ENCODE measurements at places on chromosomes 1 and 21.

DNA sequence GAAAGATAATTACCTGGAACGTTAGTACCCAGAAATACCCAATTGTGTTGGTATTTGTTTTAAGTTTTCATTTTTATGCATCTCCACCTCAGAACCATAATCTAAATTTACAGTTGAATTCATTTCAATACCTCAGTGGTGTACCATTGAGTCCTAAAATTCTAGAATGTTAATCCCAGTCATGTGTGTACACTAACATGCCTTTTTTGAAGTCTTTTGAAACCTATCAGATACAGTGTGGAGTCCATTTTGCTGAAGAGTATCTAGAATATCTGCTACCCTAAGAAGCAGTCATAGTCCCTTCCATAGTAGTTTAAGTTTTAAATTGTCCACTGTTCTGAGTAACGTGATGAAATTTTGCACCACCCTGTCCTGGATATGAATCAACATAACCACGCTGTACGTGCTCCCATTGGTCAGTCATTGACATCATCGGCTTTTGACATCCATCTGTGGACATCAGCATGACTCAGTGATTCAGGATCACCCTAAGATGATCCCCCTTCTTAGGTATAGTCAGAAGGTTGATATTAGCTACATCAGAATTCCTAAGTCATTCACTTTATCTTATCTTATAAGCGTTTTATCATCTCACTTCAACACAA lies 7.5 kb upstream of the ASH1L start:
- no peak for DNase-seq

DNA sequence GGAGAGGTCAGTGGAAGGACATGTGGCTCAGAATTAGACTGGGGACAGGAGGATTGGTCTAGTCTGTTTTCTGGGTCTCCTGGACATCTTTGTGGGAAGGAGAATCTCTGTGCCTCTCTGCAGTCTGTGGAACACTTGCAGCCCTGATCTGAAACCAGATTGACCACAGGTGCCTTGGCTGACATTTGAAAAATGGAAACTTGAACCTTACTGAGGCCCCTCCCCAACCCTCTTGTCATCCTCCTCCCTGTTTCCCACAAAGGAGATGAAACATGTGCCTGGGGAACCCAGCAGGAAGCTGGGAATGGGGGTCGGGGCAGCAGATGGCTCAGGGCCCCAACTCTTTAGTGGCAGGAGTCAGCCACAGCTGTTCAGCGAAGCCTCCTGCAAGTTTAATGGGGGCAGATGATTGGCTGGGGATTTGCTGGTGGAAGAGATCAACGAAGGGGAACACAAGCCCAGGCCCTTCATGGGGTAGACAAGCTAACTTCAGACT lies 18.1 kb downstream of the VASH2 start:
- no peak for DNase-seq

DNA sequence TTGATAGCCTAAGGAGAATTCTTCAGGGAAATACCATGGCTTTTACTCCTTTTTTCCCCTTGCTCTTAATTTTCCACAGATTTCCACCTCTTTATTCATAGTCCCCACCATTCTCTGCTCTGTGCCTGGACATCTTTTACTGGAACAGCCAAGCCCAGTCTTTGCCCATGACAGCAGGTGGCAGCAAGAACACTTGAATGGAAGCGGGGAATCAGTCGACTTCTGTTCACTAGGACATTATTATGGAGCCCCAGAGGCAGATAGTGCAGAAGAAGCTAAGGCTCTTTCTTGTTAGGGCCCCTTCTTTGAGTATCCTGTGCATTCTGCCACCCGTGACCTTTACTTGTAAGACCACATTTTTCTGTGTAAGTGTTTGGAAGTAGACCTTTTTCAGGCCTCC lies 6.3 kb downstream of the OR14I1 start:
- DNase-seq: no peak

DNA sequence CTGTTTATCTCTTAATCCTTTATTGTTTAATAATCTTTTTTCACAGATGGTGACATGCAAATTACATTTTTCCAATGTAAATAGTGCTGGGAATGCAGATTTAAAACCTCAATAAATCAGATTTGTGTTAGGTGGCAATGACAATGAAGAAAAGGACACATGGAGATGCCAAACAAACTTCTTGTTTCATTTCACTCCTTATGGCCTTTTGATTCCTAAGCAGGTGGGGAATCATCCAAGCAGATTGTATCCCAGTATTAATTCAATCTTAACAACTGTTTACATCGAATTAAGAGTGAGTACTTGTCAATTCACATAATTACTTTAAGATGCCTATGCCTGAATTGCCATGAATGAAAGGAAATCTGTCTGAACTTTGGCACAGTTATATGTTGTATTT lies 98.9 kb upstream of the RGS18 start:
- DNase-seq: no peak

GRCh38 chr1:97796711-97797110 lies 124.1 kb downstream of the DPYD start:
- DNase-seq: no peak

GRCh38 chr21:34836933-34837505 lies 168.2 kb downstream of the CLIC6 start:
- no peak for DNase-seq

DNA sequence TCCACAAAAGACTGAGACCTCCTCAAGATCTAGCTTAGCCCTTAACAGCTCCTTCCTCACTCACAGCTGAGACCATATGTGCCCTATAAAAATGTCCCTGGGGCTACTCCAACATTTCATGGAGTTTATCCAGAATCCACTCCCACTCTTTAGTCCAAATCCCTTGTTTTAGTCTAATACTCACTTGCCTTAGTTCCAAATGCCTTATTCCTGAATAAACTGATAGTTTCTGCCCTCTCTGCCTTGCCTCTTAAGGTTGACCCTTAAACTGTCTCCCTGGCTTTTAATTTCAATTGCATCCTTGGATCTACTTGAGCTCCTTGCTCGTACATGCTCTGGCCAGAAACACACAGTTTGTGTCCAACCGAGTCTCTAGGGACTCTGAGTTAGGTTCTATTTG lies 47.3 kb upstream of the LYPLAL1 start:
- no peak for DNase-seq

DNA sequence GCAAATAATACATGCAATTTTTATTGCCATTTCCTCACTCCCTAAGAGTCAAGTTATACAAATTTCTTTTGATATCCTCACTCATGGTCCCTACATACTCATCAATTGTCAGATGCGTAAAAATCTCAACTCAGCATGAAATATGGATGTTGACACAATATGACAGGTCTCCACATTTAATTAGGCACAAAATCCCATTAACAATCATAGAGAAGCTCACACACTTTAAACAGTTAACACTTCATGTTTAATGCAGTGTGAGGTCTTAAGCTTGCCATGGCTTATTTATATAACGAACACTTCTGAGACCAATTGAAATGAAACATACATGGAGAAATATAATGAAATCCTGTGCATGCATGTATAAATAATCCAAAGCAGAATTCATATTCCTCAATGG lies 58.6 kb downstream of the GREM2 start:
- DNase-seq: no peak

DNA sequence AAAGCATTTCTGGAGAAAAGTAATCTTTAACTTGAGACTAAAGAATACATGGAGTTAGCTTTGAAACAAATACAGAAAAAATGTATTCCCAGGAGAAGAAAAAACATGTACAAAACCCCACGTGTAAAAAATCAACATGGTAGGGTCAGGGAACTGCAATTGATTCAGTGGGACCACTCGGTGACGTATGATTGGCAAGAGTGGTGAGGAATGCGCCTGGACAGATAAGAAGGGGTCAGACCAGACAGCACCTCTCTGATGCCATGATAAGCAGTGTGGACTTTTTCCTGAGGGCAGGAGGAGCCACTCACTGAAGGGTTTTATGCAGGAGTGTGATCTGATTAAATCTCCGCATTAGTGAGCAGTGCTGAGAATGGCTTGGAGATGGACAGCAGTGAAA lies 142.5 kb downstream of the DAB1 start:
- no peak for DNase-seq

- DNase-seq: no peak
Measured at GRCh38 chr1:39132505-39133339, 71.8 kb upstream of the MACF1 start.

- DNase-seq: no peak
Measured at GRCh38 chr1:245583575-245584330, 429.0 kb downstream of the KIF26B start.

DNA sequence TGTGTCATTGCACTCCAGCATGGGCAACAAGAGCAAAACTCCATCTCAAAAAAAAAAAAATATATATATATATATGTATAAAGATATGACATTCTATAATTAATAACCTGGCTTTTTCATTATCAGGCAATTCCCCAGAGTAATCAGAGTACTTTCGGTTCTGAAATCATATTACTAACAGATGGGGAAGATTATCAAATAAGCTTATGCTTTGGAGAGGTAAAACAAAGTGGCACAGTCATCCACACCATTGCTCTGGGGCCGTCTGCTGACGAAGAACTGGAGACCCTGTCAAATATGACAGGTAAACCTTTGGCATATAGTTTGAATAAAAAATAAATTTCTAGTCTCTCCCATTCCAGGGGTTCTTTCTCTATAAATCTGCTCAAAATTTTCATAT lies 58.5 kb upstream of the SH3GLB1 start:
- DNase-seq: no peak

DNA sequence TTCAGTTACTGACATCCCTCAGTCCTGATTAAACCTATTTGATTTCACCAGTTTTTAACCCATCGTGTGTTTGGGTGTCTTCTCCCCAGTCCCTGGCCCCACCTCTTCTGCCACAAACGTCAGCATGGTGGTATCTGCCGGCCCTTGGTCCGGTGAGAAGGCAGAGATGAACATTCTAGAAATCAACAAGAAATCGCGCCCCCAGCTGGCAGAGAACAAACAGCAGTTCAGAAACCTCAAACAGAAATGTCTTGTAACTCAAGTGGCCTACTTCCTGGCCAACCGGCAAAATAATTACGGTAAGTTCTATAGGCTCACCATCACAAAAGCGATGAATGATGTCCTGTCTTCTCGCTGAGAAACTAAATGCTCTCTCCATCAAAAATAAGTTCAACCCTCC lies 28.7 kb downstream of the NBPF3 start:
- no peak for DNase-seq

DNA sequence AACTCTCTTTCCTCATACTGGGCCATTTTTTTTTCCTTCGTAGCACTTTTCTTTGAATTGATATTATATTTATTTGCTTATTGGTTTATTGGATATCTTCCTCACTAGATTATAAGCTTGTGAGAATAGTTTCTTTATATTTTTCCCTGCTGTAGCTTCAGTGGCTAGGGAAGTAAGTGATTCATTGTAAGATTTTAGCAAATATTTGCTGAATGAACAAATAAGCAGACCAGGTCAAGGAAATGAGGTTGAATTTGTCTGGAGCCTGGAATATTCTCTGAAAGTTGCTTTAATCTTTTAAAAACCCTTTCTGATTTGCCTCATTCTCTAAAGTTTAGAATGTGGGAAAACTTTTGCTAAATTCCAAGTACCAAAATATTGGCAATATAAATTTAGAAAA lies 80.2 kb downstream of the RABGAP1L start:
- no peak for DNase-seq

DNA sequence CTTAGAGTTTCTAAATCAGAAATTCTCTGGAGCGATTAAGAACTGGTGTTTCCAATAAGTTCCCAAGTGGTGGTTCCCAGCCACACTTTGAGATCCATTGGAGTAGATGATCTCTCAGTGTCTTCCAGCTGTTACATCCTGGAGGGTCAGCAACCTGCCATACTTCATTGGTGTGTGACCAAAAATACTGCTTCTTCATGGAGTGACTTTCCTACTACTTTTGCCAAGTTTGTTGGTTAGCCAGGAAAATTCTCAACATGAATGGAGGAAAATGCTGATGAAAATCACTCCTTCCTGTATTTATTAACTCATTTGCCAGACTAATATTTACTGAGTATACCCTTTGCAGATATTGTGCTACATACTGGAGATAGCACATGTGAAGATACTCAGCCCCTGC lies 186.1 kb downstream of the FGGY start:
- no peak for DNase-seq

GRCh38 chr1:17922833-17923232 lies 167.7 kb downstream of the ACTL8 start:
- DNase-seq: no peak

DNA sequence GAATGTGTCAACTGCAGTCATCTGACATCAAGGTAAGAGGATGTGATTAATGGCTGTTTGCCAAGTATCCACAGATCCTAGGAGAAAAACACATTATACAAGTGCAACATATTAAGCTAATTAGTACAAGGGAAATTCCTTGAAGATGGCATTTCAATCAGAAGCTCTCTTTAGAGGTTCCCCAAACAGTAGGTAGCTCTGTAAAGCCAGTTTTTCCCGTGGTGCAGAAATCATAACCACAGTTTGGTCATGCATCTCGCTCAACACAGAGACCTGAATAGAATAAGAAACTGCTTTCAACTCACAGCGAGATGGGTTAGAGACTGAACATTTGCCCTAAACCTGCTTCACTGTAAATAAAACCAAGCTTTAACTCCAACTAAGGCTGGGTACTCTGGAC lies 230.5 kb upstream of the CAMK1G start:
- DNase-seq: no peak

- no peak for DNase-seq
Measured at GRCh38 chr1:7427605-7428300, 343.3 kb upstream of the VAMP3 start.

GRCh38 chr1:152622803-152623202 lies at the start of gene LCE3A:
Gene LCE3A (minus strand): TSS chr1:152623103. CDS start chr1:152623103, 0 bp downstream.
- DNase-seq: no peak

DNA sequence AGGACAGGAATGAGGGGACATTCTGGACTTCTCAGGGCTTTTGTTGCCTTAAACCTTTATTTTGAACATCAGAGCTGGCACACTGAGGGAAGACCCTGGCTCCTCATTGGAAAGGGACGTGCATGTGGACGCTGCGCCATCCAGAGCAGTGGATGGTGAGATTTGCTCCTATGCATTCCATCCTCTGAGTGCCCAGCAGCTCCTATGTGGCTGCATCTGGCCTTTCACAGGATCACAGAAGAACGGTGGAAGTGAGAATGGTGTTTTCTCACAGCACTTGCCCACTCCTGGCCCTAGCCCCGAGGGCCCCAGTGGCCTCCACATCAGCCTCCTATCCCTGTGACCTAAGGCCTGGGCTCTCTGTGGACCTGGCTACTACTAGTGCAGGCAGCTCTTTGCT lies 20.6 kb upstream of the CCDC190 start:
- no peak for DNase-seq

GRCh38 chr1:61253912-61254633 lies 171.7 kb downstream of the NFIA start:
- no peak for DNase-seq

DNA sequence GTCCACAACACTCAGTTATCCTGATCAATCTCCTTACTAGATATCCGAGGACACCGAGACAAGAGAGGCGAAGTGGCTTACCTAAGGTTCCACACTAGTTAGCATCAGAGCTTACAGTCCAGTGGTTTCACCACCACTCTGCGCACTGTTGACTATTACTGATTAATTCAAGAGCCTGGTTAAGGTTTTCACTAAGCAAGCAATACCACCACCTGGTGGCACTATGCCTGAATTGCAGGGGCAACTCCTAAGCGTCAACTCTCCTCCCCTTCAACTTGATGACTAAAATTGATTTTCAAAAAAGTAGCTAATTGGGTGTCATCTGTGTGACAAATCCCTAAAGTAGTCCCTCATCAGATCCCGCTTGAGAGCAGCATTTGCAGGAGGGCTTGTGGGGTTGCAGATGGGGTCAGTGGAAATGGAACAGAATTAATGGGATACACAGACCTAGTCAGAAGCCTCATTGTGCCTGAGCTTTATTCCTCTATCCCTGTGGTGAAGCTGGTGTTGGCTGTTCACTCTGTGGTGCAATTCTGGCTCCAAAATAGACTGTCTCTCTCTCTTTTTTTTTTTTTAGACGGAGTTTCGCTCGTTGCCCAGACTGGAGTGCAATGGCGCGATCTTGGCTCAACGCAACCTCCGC lies 9.1 kb downstream of the TTC22 start:
- no peak for DNase-seq
